HFFc6 (cell line): ENCODE measurements at places on chromosomes 5 and 9.

DNA sequence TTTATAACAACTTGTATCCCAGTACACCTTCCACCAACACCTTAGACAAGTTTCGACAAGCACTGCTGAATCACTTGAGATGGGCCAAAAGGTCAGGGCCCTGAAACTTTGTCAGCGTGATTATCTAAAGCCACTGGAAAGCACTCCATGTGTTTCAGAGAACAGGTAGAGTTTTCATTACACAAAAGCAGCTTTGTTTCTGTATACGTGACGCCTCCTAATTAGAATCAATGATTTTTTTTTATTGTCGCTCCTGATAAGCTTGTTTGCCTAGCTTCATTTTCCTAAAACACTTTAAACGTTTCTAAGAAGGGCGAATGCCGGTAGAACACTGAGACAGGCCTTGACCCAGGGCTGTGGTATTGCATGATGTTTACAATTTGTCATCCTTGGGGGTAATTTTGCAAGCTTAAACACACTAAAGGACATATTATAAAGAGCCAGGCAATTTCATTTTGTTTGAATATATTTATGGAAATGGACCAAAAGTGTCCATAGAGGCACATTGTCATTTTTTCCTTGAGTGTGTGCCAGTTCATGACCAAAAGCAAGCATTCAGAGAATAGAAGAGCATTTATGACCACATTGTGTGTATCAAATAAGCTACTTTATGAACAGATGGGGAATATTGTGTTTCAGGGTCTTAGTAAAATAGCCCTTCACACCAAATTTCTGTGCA, 193.6 kb downstream of the GLIS3 start:
- DNase-seq, result no peak

DNA sequence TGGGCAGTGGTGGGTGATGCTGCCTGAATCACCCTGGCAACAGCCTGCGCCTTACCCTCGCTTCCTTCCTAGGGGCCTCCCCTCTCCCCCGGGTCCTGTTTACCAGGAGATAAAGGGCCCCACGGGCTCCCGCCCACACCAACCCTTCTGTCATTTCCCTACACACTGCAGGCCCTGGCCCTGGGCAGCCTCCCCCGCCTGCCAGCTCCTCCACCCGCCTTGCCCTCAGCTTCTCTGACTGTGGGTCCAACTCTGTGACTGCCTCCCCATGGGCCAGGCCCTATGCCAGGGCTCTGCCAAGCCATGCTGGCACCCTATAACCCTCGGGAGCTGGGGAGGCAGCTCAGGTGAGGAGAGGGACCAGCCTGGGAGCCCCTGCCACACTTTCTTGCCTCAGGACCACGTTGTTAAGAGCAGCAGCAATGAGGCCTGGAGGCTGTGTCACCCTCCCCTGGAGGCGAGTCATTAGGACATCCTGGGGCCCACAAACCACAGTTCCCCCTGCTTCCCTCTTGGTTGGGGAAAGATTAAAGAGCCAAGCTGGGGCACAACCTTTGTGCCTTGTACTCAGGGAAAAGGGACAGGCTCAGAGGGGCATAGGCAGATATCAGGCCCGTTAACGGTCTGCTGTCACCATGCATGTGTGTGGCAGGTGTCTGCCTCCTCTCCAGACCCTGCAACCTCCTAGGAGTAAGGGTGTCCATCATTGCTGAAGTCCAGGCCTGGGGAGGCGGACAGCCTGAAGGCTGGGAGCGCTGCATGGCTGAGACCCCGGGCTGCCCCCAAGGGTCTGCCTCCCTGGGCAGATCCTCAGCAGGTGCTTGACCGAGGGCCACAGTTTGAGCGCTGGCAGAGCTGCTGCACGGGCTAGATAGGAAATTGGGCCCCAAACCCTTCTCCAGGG, 2.8 kb downstream of the MGAT4B start:
- DNase-seq, result no peak

DNA sequence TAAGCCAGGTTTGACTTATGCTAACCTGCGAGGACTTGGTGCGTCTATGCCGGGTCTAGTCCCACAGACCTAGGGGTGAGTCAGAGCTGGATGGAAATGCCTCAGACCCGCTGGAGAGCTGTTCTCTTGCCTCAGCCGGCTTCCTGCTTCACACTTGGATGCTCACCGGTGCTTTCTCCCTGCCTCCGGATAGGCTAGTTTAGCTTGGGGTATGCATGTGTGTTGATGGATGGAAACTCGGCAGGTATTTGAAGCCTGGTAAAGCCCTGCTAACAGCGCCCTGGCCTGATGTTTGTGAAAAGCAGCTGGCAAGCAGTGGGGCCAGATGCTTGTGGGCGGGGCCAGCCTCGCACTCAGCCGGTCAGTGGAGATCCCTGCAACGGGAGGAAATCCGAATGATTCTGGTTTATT, 29.3 kb downstream of the PRRC2B start:
- peak; percentile 69 for DNase-seq

DNA sequence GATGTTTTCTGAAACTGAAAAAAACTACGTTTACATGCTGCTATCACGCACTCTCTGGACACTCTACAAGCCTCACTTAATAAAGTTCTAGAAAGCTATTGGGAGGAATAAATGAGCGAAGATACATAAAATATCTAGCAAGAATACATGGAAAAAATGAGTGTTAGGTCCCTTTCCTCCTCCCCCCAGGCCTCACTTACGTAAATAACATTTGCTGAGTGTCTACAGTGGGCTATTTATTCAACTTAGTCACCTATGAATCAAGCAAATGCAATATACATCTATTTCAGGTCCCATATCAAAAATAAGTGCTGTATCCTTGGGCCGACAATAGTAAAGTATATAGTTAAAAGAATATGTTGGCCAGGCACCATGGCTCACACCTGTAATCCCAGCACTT, 62.5 kb downstream of the FRMD3 start:
- DNase-seq, result no peak

- no peak for DNase-seq
These were observed 441.8 kb upstream of the RIOK2 start for GRCh38 chr5:97624886-97625285.

- DNase-seq, result peak; percentile 2
These were observed 700.5 kb upstream of the ZNF608 start for GRCh38 chr5:125446986-125447385.

DNA sequence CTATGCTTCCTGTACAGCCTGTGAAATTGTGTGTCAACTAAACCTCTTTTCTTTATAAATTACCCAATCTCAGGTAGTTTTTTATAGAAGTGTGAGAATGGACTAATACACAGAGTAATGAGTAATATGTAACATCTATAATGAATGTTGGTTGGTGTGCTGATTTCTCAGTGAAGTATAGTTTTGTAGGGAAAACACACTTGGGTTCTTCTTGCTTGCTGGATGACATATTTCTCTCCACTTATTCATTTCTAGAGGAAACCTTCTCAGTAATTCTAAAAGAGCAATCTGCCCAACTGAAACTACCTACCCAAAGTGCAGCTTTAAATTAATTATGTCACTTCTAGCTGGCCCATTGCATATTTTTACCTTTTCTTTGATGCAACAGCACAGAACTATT, 81.1 kb upstream of the RORB start:
- DNase-seq, result no peak

DNA sequence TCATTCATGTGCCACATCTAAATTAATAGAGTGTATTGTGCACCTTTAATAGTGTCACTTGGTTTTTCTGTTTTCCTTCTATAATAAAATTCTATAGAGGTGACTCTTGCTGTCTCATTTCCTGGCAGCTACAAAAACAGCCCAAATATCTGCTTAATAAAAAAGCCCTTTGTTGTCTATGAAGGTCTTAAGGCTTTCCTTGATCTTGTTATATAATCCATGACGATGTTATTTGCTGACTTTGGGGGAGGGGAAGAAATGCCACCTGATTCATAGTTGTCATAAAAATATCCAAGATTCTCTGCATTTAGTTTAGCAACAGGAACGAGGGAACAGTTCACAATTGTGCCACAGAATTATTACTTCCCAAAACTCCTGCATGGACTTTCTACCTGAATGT, 31.3 kb downstream of the CPEB4 start:
- DNase-seq, result peak; percentile 11
